NCI-H226 (cell line): ENCODE measurements at places on chromosomes 3 and 15.
A peak's percentile ranks its signal among the peaks of the same experiment; 100 is the strongest.

GRCh38 chr15:88635318-88635717 lies 3.5 kb upstream of the ISG20 start:
- no peak for DNase-seq

- DNase-seq: no peak
These were observed 24.8 kb upstream of the RIOX2 start for GRCh38 chr3:97996988-97997387.

DNA sequence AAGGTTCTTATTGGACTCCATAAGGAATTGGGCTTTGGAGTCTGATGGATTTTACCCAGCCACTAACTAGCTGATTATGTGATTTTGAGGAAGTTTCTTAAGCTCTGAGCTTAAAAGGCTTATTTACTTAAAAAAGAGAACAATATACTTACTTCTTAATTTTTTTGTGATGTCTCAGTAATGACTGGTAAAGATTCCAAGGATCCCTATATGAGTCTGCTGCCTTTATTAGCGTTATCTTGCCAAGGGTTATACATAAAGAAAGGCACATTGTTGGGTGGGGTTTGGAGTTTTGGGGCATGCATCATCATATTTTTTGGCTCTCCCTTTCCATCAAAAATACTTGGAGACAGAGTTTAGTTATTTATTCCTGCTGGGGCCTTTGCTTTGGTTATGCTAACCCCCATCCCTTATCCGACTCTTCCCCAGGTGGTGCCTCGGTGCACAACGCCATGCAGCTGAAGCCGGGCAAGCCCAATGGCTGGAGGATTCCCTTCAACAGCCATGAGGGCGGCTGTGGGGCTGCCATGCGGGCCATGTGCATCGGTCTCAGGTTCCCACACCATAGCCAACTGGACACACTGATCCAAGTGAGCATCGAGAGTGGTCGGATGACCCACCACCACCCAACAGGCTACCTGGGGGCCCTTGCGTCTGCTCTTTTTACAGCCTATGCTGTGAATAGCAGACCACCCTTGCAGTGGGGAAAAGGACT lies 6.7 kb downstream of the ADPRH start:
- no peak for DNase-seq

DNA sequence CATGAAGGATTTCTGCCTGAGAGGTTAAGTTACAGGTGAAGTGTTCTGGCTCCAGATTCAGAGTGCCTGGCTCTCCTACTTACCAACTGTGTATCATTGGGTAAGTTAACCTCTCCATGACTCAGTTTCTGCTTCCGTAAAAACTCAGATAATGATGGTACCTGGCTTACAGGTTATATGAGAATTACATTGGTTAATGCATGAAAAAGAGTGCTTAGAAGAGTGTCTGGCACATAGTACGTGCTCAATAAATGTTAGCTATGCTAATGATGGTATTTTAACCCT lies 23.8 kb downstream of the CFAP161 start:
- DNase-seq: no peak

- DNase-seq: no peak
These were observed 2.5 kb upstream of the ISLR start for GRCh38 chr15:74170875-74171578.

GRCh38 chr15:94252906-94253491 lies 21.6 kb downstream of the MCTP2 start:
- no peak for DNase-seq

DNA sequence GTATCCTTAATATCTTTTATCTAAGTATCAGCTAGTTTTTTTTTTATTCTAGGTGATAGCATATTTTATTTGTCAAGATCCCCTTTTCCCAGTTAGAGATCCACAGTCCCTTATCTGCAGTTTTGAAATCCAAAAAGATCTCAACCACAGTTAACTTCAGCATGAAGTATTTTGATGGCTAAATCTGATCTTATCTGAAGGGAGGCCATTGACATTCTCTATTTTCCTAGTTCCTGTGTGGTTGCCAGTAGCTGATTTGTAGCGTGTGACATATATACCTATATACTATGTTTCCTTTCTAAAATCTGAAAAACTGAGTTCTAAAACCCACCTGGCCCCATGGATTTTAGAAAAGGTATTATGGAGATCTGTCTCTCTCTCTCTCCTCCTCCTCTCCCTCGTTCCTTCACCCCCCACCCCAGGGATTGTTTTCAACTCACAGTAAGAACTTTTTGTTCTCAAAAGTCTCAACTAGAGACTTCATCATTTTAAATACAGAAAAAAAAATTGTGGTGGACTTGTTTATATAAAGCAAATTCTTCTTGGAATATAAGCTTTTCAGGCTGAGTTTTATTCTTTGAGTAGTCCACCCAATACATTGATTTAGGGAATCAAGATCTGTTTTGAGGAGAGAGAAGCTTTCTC lies 12.3 kb downstream of the TCF12 start:
- DNase-seq: no peak

GRCh38 chr15:31100738-31101137 lies 787 bp downstream of the TRPM1 start:
- no peak for DNase-seq

DNA sequence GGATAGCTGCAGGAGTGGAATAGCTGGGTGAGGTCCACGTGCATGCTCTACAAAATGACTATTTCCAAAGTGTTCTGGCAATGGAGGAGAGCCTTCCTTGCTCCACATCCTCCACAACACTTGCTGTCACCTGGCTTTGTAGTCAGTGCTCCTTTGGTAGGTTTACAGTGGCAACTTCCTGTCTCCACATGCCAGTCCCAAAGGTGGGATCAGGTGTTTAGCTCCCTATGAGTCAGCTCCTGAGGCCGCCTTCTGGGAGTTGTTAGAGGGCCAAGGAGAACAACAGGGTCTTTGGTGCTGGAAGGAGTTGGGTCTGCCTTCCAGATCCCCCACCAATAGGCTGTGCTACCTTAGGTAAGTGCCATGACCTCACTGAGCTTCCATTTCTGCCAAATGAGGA lies 15.3 kb upstream of the LIMD1 start:
- DNase-seq: no peak

DNA sequence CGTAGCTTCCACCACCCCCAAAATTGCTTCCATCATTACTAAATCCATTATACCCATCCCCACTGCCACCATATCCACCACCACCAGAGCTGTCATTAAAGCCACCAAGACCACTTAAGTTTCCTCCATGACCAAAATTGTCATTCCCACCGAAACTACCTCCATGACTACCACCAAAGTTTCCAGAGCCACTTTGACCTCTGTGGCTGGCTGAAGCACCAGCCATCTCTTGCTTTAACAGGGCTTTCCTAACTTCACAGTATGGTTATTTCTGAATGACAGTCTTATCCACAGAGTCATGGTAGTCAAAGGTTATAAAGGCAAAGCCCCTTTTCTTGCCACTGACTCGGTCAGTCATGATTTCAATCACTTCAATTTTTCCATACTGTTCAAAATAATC lies 24.3 kb upstream of the DENND4A start:
- no peak for DNase-seq

- no peak for DNase-seq
These were observed 79.6 kb downstream of the ARPP21 start for GRCh38 chr3:35718921-35719320.

DNA sequence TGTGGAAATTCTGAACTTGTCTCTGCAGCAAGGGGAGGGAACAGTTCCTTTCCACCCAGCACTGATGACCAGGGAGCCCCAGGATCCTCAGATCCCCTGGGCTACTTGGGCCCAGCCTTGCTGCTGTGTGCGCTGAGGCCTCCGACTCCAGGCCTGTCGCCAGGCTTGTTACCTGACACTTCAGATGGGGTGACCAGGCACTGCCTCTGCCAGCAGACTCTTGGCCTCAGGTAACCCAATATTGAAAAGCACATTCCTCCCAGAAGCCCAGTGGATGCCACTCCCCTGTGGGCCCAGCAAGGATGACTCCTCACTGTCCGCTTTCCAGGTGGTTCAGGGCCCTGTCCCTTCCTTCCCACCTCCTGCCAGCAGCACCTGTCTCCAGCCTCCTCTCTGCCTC lies 3.5 kb upstream of the PLA2G4E start:
- DNase-seq: no peak

DNA sequence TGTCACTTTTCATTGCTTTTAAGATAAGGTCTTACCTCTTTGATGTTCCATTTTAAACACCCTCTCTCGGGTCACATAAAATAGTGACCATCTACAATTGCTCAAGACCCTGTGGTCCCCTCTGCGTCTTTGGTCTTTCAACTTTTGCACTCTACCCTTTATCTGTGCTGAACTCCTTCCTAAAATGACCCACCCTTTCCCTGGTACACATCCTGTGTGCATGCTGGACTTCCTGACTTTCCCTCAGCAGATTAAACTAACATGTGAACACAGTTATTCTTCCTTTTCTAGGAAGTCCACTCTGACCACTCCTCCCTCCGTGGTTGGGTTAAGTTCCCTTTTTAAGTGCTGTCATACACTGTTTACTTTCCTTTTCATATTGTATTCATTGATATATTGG lies 414.2 kb downstream of the GABRB3 start:
- DNase-seq: no peak

GRCh38 chr3:12231431-12231830 lies 57.4 kb upstream of the PPARG start:
- DNase-seq: peak; percentile 30

- DNase-seq: no peak
These were observed 26.8 kb downstream of the PAQR5 start for GRCh38 chr15:69325456-69325971.

DNA sequence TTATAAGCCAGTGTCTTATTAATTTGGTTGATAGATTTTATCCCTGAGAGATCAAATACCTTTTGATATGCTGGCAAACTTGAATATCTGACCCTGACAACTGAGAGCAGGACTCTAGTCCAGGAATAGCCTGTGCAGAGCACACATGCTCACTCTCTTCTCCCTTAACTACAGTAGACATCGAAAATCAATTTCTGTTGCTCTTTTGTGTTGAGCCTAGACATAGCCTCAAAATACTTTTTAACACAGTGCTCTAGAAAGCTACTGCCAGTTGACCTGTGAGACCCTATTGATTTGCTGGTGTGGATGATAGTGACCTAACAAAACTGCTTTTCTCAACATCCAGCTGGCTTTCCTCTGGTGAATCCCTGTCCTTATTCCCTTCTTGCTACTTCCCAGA lies 86.4 kb upstream of the ANKRD28 start:
- no peak for DNase-seq

- DNase-seq: no peak
These were observed 25.2 kb downstream of the CYFIP1 start for GRCh38 chr15:22954798-22955543.

DNA sequence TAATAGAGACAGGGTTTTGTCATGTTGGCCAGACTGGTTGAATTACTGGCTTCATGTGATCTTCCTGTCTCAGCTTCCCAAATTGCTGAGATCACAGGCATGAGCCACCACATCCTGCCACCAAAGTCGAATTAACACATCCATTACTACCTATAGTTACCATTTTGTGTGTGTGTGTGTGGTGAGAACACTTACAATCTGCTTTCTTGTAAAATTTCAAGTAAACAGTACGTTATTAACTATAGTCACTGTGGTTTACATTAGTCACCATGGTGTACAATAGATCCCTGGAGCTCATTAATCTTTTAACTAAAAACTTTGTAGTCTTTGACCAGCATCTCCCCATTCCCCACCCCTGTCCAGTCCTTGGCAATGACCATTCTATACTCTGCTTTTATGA lies 270.0 kb downstream of the NAALADL2 start:
- no peak for DNase-seq

DNA sequence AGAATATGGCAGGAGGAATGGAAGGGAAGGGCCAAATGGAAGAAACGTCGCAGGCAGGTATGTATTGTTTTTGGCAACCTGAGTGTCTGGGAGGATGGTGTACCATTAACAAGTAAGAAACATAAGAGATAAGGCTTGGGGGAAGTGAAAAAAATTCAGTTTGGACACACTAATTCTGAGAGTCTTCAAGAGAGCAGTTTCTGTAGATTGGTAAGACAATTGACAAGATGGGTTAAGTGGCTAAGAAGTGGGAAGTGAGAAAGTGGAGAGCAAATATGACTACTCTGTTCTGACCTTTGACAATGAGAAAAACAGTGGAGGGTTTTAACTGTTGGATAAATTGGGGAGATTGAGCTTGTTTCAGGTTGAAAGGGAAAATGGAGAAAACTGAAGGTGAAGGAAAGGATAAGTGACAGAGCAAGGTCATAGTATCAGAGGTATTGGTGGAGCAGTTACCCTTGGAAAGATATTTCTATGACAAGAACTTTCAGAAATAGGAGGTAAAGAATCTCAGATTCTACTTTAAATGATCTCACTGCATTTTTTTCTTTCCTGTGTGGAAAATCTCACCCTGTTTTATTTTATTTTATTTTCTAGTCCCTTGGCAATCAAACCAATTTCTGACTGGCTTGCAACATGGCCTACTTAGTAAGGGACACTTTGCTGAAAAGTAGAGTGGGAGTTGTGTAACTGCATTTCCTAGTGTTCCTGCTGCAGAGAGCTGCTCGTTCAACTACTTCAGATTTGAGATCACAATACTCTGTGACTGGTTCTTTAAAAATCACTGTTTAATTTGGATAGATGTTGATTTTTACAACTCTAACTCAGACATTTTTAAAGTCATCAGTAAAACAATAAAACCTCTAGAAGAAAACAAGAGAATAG lies 23.1 kb upstream of the GABPB1 start:
- DNase-seq: no peak

GRCh38 chr15:30791239-30792175 lies 112.2 kb upstream of the FAN1 start:
- peak; percentile 3 for DNase-seq

- no peak for DNase-seq
These were observed 54.7 kb upstream of the CNOT10 start for GRCh38 chr3:32630266-32630665.

GRCh38 chr3:183330881-183331280 lies 77.8 kb downstream of the B3GNT5 start:
- no peak for DNase-seq

DNA sequence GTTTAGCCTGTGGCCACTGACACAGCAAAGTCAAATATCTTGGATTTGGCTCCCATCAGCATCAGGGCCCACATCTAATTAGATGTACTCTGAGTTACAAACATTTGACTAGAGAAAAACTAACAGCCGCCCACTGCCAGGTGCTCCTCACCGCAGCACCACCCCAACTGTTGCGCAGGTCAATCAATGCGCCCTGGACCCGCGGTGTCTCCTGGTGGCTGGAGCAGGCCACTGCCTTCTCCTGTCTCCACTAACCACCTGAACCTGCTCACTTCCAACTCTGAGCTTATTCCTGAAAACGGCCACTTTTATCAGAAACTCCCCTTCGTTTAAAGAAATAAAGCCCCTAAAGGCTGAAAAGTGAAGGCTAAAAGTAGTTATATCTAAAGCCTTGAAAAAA lies 4.3 kb downstream of the RIOX2 start:
- DNase-seq: no peak

- no peak for DNase-seq
These were observed 157.4 kb upstream of the LRTM1 start for GRCh38 chr3:55085231-55085630.

GRCh38 chr3:177772908-177773557 lies 575.8 kb upstream of the TBL1XR1 start:
- DNase-seq: no peak

DNA sequence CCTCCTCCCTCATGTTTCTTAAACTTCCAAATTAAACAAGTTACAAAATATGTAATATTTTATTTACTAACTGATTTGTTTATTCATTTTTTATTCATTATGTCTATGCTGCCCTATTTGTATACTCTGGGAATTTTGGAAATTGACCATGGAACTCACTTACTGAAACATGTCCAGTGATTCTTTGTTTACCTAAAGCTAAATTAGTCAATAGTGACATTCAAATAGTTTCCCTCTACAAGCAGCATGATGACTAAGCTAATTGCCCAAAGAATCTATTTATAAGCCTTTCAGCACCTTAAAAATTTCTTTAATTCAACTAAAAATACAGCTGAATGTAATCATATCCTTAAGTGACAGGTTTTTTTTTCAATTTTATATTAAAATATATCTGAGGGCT lies 437.7 kb downstream of the SI start:
- no peak for DNase-seq
